ENCODE measurements at places on chromosomes 4 and X. TPM values are rescaled to one million over a fixed set of nuclear protein-coding genes. Genes with fewer than 3 reads are reported as not detected.

The RNF128 gene
- 0.06 TPM for total RNA-seq

The NIPAL1 gene
- total RNA-seq = 0.37 TPM

The SLC7A11 gene
- 18.7 TPM for total RNA-seq

The ODAPH gene
- not detected for total RNA-seq

The KIT gene
- not detected for total RNA-seq
